Activated CD4-positive, alpha-beta T cell treated with anti-CD3 and anti-CD28 coated beads for 36 hours (primary cell): ENCODE measurements at places on chromosomes 2 and 18. TPM values are rescaled to one million over a fixed set of nuclear protein-coding genes. Genes with fewer than 3 reads are reported as not detected.

The RNF125 gene
- 22.2 TPM for total RNA-seq

- no peaks in the 10 kb centered on the region for H3K36me3 ChIP-seq
- H3K27ac ChIP-seq, result no peak overlapping the region
- H3K4me3 ChIP-seq, result no peak overlapping the region
- peaks cover 9% of the 10 kb centered on the region for H3K27me3 ChIP-seq
- H3K4me1 ChIP-seq, result peaks cover 15% of the 10 kb centered on the region
These were observed 22.3 kb upstream of the ITM2C start for GRCh38 chr2:230842473-230842872.

The XIRP2 gene
- not detected for total RNA-seq

GRCh38 chr2:12948231-12948960 lies 231.7 kb downstream of the TRIB2 start:
- peaks cover 17% of the 10 kb centered on the region for H3K27me3 ChIP-seq
- no peak overlapping the region for H3K4me3 ChIP-seq
- H3K27ac ChIP-seq, result no peak overlapping the region
- DNase-seq, result no peak
- H3K4me1 ChIP-seq, result peaks cover 10% of the 10 kb centered on the region

The COL4A3 gene
- total RNA-seq, result not detected

GRCh38 chr18:28002841-28003240 lies 174.1 kb downstream of the CDH2 start:
- H3K4me3 ChIP-seq, result no peak overlapping the region
- H3K27ac ChIP-seq, result no peak overlapping the region

DNA sequence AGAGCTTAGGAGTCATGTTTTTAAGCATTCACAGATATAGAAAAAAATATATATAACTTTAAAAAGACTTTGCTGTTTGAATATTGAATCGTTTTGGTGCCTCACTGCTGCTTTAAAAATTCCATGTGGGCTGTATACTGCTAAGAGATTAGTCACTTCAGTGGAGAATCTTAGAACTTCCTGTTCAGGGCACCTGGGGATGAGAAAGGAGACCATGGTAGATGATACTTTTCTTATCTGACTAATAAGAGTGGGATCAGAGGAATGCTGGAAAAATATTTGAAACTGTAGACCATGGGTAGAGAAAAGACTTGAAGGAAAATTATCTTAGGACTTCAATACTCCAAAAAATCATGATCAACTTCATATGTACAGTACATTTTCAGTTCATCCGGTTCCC lies 442.2 kb upstream of the SETBP1 start:
- no peaks in the 10 kb centered on the region for H3K4me1 ChIP-seq
- H3K36me3 ChIP-seq, result no peaks in the 10 kb centered on the region
- no peak overlapping the region for H3K27ac ChIP-seq
- H3K27me3 ChIP-seq, result no peaks in the 10 kb centered on the region
- DNase-seq, result no peak

GRCh38 chr2:44833171-44834069 lies 108.1 kb upstream of the SIX3 start:
- peak overlapping the region; percentile 78 for H3K27ac ChIP-seq
- peak; percentile 21 for DNase-seq
- no peak overlapping the region for H3K4me3 ChIP-seq

DNA sequence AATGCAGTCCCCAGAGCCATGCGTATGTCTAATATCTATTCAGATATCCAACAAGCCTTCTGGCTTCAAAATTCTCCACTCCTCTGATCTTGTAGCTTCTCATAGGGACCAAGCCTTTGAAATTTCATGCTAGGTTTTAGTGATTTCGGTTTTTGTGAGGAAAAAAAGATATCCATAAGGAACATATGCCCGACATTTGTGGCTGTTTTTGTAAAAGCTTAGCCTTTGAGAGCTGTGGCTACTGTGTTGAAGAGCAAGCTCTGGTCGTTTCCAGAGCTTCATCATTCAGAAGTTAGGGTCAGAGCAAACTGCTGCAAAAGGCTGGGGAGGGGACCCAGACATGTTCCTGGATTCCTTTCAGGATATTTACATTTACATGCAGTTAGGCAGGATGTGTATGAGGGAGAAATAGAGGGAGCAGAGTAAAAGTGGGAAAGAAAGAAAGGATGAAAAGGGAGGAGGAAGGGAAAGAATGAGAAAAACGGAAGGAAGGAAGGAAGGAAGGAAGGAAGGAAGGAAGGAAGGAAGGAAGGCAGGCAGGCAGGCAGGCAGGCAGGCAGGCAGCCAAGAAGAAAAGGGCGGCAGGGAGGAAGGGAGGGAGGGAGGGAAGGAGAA lies 70.2 kb downstream of the NCKAP5 start:
- H3K4me1 ChIP-seq, result no peaks in the 10 kb centered on the region
- H3K36me3 ChIP-seq, result no peaks in the 10 kb centered on the region

GRCh38 chr2:144374163-144374661 lies 145.7 kb downstream of the ZEB2 start:
- no peaks in the 10 kb centered on the region for H3K36me3 ChIP-seq
- H3K4me1 ChIP-seq, result peaks cover 34% of the 10 kb centered on the region
- no peak for DNase-seq

GRCh38 chr2:19073522-19073921 lies 284.9 kb downstream of the OSR1 start:
- H3K4me3 ChIP-seq, result no peak overlapping the region
- no peaks in the 10 kb centered on the region for H3K36me3 ChIP-seq
- no peak overlapping the region for H3K27ac ChIP-seq
- H3K4me1 ChIP-seq, result no peaks in the 10 kb centered on the region
- no peaks in the 10 kb centered on the region for H3K27me3 ChIP-seq
- DNase-seq, result no peak

GRCh38 chr2:75798569-75798968 lies 87.9 kb upstream of the GCFC2 start:
- H3K27me3 ChIP-seq, result peaks cover 3% of the 10 kb centered on the region
- H3K36me3 ChIP-seq, result no peaks in the 10 kb centered on the region
- H3K4me3 ChIP-seq, result no peak overlapping the region
- no peak overlapping the region for H3K27ac ChIP-seq
- no peaks in the 10 kb centered on the region for H3K4me1 ChIP-seq
